CD8-positive, alpha-beta T cell (primary cell): ENCODE measurements at places on chromosomes 11 and 22. TPM values are rescaled to one million over a fixed set of nuclear protein-coding genes. Genes with fewer than 3 reads are reported as not detected.

- DNase-seq = no peak
Measured at GRCh38 chr11:8035200-8035855, 45.7 kb upstream of the TUB start.

DNA sequence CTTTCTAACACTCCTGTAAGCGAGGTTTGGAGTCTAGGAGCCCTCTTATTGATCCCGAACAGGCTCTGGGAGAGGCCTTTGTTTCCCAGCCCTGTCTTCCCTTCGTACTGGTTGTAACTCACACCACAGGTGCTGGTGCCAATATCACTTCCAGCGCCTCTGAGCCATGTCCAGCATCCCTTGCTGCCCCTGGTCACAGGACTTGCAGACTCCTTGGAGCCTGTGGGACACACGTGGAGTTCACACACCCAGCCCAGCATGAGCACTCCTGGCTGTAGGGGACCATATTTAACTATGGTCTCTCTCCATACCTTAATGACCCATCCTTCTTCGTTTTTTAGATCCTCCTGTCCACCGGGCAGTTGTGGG lies 2.2 kb downstream of the ZBTB16 start:
- DNase-seq = no peak

The LRRC55 gene
- total RNA-seq = not detected

- no peak for DNase-seq
Measured at GRCh38 chr11:17645190-17645970, 74.0 kb upstream of the MYOD1 start.

GRCh38 chr11:76823481-76824028 lies 37.2 kb upstream of the ACER3 start:
- DNase-seq = no peak

The CCDC81 gene
- total RNA-seq = 0.44 TPM

DNA sequence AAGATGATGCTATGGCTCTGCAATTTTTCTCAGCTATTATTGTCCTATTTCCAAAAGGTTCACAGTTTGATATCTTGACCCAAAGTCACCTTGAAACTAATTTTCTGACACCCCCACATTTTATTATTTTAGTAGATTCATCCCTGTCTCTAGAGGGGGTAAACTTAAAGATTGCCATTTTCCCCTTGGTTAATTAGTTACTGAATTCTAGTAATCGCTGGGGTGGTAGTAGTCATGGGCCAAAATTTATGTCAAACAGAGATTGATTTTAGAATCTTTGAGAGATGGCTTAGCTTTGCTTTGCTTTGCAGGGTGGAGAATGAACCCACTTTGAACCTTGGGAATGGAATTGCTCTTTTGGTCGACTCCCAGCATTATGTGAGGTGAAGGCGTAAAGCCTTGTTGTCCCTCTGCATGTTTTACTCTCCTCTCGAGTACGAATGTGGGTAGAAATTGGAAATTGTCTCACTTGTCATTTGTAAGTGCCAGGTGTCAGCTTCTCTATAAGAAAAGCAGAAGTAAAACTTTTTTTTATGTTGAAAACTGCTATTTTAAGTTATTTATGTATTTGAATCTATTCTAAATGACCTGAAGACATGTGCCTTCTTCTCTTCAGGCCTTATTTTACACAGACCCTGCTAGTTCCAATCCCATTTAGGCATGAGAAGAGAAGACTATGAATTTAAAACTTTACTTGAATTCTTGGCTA lies 42.4 kb upstream of the RCE1 start:
- DNase-seq = no peak

DNA sequence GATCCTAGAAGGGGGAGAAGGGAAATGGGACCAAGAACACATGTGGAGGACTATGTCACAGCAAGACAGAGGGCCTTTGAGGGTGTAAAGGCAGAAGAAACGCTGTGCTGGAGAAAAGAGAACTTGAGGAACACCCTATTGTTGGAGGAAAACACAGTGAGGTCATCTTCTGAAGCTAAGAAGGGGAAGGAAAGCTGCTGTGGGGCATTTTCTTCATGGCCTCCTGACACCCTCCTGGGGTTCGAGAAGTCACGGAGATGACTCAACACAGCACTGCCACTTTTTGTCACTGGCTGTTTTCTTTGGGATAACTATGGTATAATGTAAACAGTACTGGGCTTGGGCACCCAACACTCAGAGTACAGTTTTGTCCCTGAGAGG lies 492.6 kb upstream of the CADM1 start:
- DNase-seq = no peak

The OR4A16 gene
- total RNA-seq = not detected

The GSTT2B gene
- total RNA-seq = not detected
